ENCODE measurements at places on chromosomes 7 and 10.

GRCh38 chr7:48419401-48419800 is 248.1 kb downstream of the ABCA13 start:
- DNase-seq: no peak

DNA sequence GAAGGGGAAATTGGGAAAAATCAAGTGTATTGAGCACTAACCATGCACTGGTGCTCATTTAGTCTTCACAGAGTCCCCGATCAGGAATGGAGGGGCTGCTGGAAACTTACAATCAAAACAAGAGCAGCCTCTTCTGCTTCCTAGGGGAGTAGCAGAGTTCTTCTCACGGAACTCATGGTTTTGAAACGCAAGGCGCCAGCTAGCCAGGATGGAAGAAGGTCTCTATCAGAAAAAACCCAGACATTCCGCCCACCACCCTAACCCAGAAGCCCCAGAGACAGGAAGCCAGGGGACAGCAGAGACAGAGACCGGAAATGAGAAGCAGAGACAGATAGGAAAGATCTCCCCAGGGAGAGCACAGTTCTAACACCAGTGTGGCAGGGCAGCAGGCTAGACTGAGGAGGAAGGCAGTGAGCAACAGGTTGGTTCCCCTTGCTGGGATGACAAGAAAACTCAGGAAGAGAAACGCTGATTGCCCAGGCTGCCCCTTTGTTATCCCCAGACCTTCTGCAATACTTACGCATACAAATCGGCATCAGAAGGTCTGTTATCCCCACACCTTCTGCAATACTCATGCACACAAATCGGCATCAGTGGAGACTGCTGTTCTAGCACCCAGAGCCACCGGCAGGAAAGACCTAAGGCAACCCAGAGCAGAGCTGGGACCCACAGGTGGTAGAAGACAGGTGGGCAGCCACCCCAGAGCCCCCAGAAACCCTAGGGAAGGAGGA is 99.2 kb downstream of the CPXM2 start:
- DNase-seq: no peak

GRCh38 chr10:6958711-6959110 is 378.6 kb upstream of the PRKCQ start:
- DNase-seq: peak; percentile 16

- DNase-seq: no peak
Observed at GRCh38 chr10:69965919-69966662, 86.6 kb upstream of the MACROH2A2 start.

DNA sequence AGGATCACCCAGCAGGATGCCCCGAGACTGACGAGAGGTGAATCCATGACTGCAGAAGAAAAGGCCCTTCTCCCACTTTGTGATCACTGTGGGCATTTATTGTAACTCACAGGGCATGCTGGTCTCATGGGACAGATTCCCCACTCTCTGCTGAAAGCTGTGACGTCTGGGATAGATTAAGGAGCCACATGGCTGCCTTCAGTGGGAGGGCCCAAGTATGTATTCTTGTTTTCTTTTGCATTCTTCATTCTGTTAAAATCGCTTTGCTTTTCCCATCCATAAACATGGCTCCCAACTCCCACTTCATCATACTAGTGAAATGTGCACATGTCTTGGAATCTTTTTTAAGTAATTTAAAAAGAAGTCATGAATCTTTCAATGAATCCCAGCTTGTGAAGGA is 67.2 kb downstream of the FAM107B start:
- DNase-seq: no peak

- DNase-seq: no peak
Observed at GRCh38 chr10:77530011-77530410, 107.6 kb downstream of the KCNMA1 start.

DNA sequence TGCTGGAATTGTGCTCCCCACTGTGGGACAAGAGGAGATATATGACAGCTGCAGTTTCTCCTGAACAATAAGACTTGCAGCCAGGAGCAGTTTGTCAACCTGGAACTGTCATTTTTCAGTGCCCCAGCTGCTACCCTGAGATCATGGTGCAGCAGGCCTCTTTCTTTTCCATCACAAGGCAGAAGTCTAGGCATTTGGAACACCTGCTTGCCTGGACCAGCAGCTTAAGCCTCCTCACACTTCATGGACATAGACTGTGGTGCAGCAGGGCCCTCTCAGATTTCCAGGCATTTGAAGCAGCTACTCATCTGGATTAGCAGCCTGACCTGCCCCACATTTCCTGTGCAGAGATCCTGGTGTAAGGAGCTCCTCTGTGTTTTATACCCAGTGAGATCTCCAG is 450.7 kb upstream of the TEX47 start:
- no peak for DNase-seq

DNA sequence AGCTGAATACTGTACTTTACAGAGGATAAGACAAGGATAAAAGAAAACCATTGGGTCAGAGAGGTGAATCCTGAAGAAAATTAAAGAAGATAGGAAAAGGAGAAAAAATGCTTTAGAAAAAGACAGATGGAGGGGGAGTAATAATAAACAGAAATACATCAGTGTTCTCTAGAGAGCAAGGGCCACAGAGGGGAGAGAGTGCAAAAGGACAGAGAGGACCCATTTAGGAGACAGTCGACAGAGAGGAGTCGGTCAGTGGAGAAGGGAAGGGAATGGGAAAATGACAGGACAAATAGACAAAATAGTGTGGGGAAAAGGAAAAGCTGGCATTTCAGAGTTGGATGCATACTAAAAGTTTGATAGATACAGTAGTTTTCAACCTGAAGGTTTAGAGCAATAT is 287.0 kb downstream of the DOCK4 start:
- no peak for DNase-seq

DNA sequence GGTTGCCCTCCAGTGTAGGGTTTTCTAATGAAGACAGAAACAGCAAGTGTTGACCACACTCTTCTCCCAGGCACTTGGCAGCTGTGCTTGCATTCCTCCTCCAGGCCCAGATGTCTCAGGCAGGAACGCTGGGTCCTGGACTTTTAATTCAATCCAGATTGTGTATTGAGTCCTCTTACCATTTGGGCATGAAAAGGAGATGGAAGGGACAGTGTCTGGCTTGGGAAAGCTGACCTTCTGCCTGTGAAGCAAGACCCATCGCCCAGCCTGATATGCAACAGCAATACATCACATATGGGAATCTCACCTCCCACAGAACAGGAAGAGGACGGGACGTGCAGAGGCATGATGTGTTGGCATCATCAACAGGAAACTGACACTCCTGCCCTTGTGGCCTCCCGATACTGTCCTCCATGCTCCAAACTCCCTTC is 174.4 kb upstream of the LYZL2 start:
- DNase-seq: no peak

- DNase-seq: peak; percentile 1
Observed at GRCh38 chr7:85573844-85574243, 387.0 kb upstream of the SEMA3D start.

- DNase-seq: no peak
Observed at GRCh38 chr7:75573477-75574019, 81.4 kb downstream of the SPDYE5 start.

DNA sequence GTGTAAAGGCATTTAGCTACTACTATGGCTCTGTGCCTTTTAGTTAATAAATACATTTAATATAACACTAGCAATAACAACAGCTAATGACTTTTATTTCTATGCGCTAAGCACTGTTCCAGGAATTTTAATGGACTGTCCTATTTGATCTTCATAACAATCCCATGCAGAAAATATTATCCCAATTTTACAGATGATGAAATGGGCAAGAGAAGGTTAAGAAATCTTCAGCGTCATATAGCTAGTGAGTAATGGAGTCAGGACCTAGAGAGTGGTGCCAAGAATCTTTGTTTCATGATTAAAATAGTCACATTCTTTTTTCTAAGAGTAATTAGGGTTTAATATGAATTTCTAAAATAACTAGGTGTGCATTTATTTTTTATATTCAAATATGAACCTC is 32.4 kb downstream of the ACTA2 start:
- DNase-seq: no peak

DNA sequence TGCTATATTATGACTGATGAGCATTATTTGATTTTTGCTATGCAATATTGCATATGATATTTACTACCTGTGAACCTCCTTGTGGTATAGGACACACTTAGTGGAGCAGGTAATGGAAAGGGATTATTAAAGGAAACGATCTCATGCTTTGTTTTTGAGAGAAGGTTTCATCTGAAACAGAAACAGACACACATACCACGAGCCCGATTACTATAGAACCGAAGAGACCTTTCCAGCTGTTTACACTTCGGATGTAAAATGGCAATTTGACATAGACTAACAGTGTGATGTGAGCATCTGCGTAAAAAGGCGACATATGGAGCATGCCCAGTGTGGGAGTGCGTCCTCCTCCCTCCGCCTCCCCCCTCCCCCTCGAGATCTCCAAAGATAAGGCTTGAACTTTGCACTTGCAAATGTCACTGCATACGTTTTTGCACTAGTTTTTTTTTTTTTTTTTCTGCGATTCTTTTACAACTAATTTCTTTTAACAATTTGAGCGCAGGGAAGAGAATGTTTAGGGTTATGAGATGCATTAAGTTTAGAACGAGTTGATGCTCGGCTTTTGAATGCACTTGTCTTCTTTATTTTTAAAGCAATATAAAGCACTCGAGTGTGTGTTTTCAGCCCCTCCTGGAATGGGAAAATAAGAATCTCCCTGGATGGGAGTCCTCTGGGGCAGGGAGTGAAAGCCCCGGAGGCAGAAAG is 251.0 kb downstream of the NSUN6 start:
- DNase-seq: no peak

- DNase-seq: no peak
Observed at GRCh38 chr7:97094284-97094930, 23.1 kb upstream of the SDHAF3 start.

GRCh38 chr10:127194111-127194510 is 2.3 kb downstream of the INSYN2A start:
- no peak for DNase-seq

- no peak for DNase-seq
Observed at GRCh38 chr7:127996253-127997071, 34.8 kb downstream of the LRRC4 start.

- no peak for DNase-seq
Observed at GRCh38 chr10:77601488-77601887, 36.1 kb downstream of the KCNMA1 start.

DNA sequence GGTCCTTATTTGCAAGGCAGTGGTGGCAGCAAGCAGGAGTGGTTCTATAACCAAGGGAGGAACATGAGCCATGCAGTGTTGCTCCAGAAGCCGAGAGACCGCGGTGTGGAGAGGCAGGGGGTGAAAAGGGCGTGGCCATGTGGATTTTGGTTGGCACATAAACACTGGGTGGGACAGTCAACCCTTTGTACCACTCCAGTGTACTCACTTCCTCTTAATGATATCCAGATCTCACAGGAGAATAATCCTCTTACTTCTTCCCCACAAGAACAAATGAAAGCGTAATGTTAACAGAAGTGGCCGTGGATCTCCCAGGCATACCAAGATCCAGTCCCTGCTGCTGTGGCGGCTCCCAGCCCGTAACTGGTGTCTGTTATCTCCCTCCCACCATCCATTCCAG is 42.4 kb downstream of the XRCC2 start:
- no peak for DNase-seq

DNA sequence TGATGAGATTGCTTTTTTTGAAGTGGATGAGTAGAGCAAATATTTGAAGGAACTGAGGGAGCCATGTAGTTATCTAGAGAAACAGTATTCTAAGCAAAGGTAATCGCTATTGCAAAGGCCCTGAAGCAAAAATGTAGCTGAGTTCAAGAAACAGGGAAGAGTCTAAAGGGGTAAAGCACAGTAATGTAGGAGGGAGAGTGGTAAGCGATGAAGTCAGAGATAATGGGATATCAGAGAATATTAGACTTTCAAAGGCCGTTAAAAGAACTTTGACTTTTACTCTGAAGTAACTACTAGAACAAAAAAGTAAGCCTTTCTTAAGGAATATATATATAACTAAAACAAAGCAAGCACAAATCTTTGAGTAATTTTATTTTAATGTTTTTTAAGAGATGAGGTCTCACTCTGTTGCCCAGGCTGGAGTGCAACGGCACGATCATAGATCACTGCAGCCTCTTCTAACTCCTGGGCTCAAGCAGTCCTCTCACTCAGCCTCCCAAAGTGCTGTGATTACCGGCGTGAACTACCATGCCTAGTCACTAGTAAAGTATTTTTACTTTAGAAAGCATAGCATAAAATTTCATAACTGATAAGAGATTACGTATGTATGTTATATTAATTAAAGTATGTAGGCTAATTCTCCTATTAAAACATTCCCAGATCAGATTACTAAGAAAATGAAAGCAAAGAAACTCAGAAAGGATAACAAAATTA is 61.7 kb upstream of the OIT3 start:
- no peak for DNase-seq

- no peak for DNase-seq
Observed at GRCh38 chr10:23533212-23533611, 94.3 kb downstream of the OTUD1 start.

DNA sequence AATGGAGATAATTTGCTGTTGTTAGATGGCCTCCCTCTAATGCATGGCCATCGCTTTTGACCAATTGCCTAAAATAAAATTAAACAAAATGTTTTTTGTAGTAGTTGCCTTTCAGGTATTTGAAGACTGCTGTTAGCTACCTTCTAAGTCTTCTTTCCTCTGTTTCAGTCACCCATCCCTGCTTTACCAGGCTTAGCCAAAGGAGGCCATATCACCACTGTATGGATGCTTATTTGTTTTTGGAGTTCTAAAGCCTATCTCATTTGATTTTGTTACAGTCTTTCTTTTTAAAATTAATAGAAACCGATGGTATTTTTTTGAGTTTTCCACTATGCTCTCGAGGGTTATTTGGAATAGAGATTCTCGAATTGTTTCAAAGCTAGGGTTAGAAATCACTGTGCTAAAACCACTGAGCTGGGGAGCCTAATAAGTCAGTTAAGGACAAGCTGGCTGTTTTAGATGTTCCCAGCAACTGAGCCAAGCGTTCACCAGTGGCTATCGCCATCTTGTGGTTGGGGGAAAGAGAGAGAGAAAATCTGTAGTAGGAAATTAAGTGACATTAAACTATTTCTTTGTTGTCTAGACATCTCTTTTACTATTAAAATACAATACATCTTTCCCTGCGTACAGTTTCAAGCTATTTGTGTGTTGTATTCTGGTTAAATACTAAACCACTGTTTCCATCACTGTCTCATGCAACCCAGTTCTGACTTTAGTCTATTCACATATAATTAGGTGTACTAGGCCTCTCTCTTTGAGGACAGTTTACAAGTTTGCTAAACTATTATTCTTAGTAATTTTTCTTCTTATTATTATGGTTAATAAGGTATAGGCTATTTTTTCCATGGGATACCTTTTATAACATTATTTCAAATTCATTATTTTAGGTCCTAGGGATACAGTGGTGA is 52.2 kb downstream of the GPR158 start:
- peak; percentile 34 for DNase-seq

DNA sequence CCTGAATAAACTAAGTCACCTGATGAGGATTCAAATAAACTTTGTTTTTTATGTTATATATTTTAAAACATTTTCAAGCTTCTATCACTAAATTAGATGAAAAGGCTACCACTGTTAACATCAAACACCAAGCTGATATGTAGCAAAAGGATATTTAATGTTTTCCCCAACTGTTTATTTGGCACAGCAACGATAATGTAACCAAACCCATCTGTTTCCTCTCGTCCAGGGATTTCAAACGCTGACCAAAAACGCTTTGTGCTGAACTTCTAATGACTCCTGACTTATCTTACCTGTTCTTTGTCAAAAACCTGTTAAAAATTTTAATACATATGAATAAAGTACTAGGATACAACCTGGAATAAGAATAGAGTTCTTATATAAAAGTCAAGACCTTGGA is 30.5 kb downstream of the DCLRE1A start:
- DNase-seq: no peak

- no peak for DNase-seq
Observed at GRCh38 chr7:106639476-106640334, 21.3 kb downstream of the CCDC71L start.

Data from OCI-LY7 (cell line).